Natural killer cell treated with Interleukin-12 subunit alpha and Interleukin-12 subunit beta and Interleukin-15 and Interleukin-18, amount 100 ng/mL, for 72 hours (primary cell): ENCODE measurements at places on chromosomes 2 and 18. TPM values are rescaled to one million over a fixed set of nuclear protein-coding genes. Genes with fewer than 3 reads are reported as not detected.

FKBP1B gene
- total RNA-seq: 1.6 TPM

BABAM2 gene
- 66.6 TPM for total RNA-seq

GALNT3 gene
- total RNA-seq: 21.0 TPM

IL1A gene
- total RNA-seq: 0.25 TPM

TUBB8B gene
- total RNA-seq: not detected

AQP12A gene
- total RNA-seq: not detected

DNA sequence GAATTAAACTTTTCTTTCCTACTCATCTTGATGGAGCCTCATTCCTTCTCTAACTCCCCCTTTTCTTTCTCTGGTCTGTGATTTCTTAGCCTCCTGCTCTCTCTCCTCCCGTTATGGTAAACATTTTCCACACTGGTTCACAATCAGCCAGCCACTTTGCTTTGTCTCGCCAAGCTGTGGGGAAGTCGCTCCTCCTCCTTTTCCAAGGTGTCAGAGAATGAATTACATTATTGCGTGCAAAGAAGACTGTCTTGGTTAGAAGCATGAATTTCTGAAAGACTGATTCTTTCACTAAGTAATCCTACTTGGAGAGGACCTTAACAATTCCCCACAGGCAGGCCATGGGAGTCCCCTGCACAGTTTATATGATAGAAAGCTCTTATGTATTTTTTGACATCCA, 46.1 kb downstream of the RASGRP3 start:
- DNase-seq: no peak

GRCh38 chr2:229930656-229931055, 8.4 kb downstream of the FBXO36 start:
- no peak for DNase-seq

DNA sequence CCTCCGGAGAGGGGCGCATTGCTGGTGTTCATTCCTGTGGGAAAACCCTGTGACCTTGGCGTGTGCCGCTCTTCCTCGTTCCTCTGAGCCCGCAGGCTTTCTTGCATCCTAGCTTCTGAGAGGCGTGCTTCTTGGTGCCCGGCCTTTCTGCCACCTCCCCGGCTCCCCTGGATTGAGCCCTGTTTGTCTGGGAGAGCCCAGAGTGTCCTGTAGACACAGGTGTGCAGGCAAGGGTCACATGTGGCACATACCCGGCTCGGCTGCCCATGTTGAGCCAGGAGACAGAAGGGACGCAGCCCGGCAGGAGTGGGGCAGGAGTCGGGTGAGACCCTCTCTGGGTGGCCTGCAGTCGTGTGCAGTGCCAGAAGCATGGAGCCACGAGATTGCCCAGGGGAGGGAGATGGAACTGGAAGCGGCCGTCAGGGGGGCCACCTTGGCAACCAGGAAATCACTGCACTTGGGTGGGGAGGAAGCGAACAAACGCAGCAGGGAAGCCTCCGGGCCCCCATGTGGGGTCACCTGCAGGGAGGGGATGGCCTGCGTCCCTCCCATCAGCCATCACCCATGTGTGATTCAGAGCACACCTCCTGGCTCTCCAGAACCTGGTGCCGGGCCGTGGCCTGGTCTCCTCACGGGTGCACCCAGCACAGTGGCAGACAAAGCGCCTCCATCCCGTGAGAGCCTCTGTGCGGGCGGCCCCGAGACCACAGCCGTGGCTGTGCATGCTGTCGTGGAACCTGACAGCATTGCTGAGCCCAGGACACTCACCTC, 92.9 kb downstream of the SH3BP4 start:
- DNase-seq: peak; percentile 54

GRCh38 chr18:37460604-37461003, 105.0 kb downstream of the CELF4 start:
- DNase-seq: no peak

GRCh38 chr18:3380384-3380961, 69.5 kb upstream of the TGIF1 start:
- DNase-seq: no peak

- DNase-seq: no peak
Measured at GRCh38 chr2:152630466-152630865, 86.8 kb downstream of the PRPF40A start.

DNA sequence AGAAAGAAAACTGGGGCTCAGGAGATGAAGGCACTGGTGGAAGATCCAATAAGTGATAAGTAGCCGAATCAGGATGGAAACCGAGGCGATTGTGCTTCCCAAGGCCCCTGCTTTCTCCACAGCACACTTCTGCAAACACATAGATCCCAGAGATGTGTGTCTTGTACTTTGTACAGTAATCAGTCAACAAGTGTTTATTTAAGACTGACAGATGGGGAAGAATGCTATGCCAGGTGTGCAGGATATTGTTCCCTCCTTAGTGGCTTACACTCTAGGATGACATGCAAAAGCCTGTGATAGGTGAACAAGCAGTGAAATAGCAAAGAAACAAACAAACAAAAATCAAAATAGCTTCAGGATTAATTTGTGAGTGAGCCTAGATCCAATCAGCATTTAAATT, 116.6 kb downstream of the ACTR3 start:
- DNase-seq: no peak

- no peak for DNase-seq
Measured at GRCh38 chr2:222545823-222546795, 109.8 kb downstream of the FARSB start.
